Activated T-cell treated with anti-CD3 and anti-CD28 coated beads, Interleukin-2, amount 50 U/mL, for 72 hours (primary cell): ENCODE measurements at places on chromosomes 5 and 9. TPM values are rescaled to one million over a fixed set of nuclear protein-coding genes. Genes with fewer than 3 reads are reported as not detected.

DNA sequence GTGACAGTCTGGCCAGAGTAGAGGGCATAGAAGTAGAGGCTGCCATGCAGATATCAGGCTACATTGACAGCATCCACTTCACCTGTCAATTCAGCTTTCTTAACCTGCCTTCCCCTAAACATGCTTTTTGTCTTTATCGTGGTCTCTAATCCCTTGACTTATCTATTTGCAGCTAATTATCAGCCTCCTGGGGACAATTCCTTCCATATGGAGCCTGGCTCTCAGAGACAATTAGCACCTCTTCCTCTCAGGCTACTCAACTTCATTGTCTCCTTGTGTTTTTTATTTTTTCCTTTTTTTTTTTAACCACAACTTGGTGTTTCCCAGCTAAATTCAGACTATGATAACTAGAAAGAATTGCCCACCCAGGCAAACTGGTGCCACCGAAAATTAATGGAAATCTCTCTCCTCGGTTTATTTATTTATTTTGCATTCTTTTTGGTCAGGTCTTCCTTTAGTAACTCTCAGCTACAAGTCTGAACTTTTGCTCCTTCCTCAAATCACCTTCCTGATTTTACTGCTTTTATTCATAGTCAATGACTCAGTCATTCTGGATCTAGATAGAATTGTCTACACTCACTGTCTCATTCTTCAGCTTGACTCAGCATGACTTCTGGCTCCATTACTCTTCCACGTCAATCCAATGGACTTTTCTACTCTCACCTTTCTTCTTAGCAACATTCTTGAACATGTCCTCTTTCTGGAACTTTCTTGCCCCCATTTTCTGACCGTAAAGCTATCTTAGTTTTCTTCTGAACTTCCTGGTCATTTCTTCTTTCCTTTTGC lies 63.0 kb upstream of the BASP1 start:
- DNase-seq: no peak

Gene SLC25A2
- total RNA-seq: 0.63 TPM

DNA sequence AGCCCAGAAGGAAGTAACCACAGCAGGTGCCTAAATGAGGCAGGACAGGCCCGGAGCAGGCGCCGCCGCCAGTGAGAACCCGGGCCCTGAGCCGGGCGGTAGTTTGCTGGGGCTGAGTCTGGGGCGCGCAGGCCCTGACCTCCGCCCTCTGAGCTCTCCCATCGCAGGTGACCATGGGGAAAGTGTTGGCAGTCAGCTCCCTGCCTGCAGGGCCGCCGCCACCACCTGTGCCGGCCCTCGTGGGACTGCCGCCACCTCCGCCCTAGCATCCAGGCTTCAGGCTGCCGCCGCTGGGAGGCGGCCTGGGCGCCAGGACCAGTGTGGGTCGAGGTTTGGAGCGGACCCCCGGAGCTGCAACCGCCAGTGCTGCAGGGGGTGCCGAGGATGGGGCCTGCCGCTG lies 61.1 kb downstream of the TARS1 start:
- no peak for DNase-seq

DNA sequence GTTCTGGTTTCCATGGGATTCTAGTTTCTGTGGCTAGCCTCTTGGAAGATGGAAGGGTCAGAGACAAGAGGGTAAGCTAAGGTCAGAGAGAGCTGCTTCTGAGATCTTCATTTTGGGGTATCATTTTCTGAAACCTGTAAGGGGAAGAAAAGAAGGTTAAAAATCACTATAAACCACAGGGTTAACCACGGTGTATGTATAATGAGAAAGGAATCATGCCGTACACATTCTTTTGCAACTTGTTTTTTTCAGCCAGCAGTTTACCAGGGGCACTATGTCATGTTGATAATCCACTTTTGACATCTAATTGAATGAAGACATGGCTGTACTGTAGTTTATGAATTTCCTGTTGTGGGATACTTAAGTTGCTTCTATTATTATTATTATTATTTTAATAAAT lies 164.4 kb downstream of the FOCAD start:
- DNase-seq: no peak

- peak; percentile 35 for DNase-seq
Measured at GRCh38 chr9:88991066-88992034, at the start of gene S1PR3. Gene S1PR3, plus strand, starts transcription at chr9:88991468. Its CDS starts 9,733 bp downstream, at chr9:89001201.

- no peak for DNase-seq
Measured at GRCh38 chr5:95649274-95649673, 2.7 kb downstream of the RFESD start.

GRCh38 chr9:92970467-92970923 lies 23.2 kb downstream of the FGD3 start:
- DNase-seq: no peak

GRCh38 chr9:28121366-28121765 lies 548.1 kb upstream of the C9orf72 start:
- DNase-seq: no peak

DNA sequence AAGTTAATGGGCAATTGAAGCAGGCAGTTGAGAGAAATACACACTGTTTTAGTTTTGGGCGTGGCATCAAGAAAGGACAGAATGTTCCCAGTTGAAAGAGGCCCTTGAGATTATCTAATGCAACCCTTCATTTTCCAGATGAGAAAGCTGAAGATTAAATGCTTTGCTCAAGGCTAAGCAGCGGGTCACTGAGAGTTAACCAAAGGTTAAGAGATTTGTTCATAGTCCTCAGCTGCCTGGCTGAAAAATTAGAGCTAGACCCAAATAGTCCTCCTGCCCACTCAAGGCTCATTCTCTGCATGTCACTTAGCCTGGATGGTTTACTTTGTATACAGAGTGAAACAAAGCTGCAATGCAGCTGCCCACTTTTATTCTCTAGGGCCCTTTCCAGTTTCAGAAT lies 46.7 kb upstream of the MAMDC2 start:
- no peak for DNase-seq

- no peak for DNase-seq
Measured at GRCh38 chr5:72293495-72294055, 26.5 kb downstream of the MRPS27 start.

- no peak for DNase-seq
Measured at GRCh38 chr5:9428272-9428671, 117.6 kb downstream of the SEMA5A start.

Gene ORM1
- not detected for total RNA-seq

DNA sequence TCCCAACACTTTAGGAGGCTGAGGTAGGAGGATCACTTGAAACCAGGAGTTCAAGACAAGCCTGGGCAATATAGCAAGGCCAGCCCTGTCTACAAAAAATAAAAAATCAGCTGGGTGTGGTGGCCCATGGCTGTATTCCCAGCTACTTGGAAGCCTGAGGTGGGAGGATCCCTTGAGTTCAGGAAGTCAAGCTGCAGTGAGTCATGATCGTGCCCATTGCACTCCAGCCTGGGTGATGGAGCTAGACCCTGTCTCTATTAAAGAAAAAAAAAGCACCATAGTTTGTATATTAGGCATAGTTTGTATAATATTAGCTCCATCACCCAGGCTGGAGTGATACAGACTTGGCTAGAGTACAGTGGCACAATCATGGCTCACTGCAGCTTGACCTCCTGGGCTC lies 9.6 kb upstream of the NME5 start:
- DNase-seq: no peak

DNA sequence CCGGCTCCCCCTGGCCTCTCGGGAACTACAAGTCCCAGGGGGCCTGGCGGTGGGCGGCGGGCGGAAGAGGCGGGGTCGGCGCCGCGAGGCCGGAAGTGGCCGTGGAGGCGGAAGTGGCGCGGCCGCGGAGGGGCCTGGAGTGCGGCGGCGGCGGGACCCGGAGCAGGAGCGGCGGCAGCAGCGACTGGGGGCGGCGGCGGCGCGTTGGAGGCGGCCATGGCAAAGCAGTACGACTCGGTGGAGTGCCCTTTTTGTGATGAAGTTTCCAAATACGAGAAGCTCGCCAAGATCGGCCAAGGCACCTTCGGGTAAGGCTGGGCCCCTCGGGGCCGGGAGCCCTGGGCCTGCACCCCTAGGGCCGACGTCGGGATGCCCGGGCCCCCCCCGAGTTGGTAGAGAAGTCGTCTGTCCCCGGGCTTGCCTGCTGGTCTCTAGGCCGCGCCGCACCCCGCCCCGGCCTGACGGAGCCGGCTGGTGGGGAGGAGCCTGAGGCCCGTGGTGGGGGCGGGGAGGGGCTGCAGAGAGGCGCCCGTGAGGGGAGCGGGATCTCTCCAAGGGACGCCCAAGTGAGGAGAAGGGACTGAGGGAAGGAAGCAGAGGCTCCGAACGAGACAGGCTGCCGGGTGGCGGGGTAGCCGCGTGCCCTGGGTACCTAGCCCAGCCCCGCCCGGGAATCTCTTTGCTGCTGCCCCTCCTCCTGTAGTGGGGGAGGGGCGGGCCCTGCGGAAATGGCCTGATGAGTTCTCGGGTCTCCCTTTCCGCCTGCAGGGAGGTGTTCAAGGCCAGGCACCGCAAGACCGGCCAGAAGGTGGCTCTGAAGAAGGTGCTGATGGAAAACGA lies at the start of gene CDK9:
TSS of gene CDK9 (plus strand) at position 102 of the 840 bp plus-strand sequence. CDS start at position 217, 115 bp downstream.
- peak; percentile 98 for DNase-seq

Gene SOWAHA
- not detected for total RNA-seq

Gene BAAT
- total RNA-seq: 0.24 TPM

DNA sequence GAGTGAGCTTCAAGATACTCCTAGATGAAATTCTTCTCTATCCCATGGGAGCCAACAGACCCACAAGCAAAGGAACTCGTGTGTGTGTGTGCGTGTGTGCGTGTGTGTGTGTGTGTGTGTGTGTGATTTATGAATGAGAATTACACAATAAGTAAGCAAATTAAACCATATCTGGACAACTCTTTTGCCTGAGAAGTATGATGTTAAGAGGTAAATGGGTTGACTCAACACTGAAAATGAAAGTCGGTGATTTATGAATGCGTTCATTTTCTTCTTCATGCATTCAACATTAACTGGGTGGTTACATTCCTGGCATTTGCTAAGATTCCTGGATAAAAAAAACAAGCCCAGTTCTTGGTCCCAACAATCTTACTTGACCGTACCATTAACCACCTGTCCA lies 171.3 kb upstream of the ZNF462 start:
- no peak for DNase-seq

Gene MED27
- 30.5 TPM for total RNA-seq

DNA sequence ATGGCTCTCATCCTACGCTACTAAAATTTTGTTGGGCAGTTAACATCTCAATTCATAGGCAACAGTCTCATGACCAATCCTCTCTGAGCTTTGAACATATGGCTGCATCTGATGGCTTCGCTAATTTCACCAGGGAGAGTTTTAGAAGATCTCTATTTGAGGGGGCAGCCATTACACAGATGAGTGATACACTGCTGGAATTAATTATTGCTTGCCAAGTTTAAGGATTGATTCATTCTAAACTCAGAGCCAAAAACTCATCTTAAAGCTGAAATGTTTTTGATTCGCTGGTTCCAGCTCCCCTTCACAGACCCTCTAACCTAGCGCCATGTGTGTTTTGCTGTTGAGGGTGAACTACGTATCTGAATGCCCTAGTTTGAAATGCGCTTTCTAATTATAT lies 519.9 kb upstream of the WWC1 start:
- DNase-seq: no peak

DNA sequence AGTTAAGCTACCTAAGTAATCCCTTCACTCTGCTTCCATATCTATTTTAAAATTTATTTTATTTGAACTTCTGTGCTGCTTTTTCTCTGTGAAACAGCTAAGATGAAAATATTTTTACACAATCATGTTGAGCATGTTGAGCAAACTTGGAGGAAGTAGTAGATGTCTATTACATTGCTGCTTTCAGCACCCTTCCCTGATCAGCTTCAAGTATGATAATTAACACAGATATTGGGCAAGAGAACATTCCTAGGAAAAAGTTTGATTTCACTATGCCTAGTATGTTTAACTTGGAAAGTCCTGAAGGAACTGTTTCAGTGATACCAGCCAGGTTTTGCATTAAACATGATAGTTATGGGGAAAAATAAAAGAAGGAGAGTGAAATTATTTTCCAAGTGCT lies 283.6 kb downstream of the ELAVL2 start:
- DNase-seq: no peak

Gene REEP2
- 6.6 TPM for total RNA-seq

DNA sequence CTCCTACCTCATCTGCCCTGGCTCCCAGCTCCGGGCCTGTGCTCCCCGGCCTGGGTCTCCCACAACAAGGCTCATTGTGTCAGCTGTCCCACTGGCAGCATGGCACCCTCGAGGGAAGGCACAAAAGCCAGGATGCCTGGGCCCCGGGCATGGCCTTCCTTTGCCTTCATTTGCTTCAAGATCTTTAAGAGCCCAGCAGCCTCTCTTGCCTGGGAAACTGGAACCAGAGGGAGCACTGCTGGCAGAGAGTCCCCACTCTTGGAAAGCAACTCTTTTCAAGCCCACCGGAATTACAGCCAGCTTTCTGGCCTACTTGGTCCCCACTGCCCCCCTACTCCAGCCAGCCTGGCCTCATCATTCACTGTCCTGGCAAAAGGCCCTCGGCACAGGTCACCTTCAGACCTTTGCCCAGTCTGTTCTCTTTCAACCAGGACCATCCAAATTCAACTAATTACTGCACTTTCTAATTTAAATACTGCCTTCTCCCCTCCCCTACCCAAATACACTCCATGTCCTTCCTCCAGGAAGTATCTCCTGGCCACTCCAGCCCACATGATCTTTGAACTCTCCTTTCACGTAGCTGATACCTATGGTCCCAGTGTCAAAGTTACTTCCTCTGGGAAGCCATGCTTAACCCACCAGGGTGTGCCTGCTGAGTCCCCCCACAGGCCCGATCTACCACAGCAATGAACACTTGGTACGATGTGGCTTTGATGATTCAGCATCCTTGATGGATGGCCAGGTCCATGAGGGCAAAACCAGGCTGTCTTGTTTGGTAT lies 8.9 kb downstream of the ZER1 start:
- no peak for DNase-seq

DNA sequence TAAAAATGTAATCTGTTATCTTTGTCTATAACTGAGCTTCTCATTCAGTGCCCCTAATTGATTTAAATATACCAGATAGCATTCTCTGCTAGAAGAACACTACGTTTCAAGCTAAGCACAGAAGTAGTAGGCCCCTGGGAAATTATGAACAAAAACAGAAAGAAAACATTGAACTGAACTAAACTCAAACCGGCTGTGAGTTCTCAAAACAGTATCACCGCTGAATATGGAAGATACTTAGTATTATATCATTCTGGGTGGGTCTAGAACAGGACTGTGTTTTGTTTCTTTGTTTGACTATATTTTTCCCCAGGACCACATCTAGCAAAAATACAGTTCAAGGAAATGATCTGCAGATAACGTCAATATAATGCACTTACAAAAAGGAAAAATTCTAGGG lies 95.1 kb upstream of the HMHB1 start:
- DNase-seq: no peak

GRCh38 chr5:80094236-80094738 lies 59.1 kb downstream of the THBS4 start:
- DNase-seq: no peak

DNA sequence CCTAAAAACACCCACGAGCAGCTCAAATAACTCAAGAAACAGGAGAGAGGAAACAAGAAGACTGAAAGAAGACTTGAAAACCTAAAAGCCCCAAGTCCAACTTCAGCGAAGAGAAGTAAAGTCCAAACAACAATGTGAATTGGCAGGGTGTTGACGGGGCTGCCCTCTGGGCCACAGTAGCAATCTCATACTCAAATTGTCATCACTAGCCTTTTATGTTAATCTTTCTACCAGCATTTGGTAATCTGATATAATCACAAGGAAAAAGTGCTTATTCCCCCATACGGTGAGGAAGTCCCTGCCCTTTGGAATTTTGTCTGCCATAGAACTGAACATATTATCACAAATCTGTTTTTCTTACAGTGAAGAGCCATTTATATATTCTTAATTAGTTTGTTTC lies 51.5 kb upstream of the IFNE start:
- no peak for DNase-seq

GRCh38 chr5:129306725-129307124 lies 153.4 kb upstream of the ADAMTS19 start:
- DNase-seq: no peak

GRCh38 chr5:140321796-140322195 lies 18.9 kb upstream of the PFDN1 start:
- DNase-seq: no peak

Gene ADGRD2
- not detected for total RNA-seq

Gene SPATA31D4
- not detected for total RNA-seq
